Osteoblast (primary cell): ENCODE measurements at places on chromosomes 1 and 21. TPM values are rescaled to one million over a fixed set of nuclear protein-coding genes. Genes with fewer than 3 reads are reported as not detected.

The C1orf185 gene
- not detected in 2 replicates for total RNA-seq

The ADCY10 gene
- 0.29 and 0.36 TPM in 2 replicates for total RNA-seq

The ERICH3 gene
- not detected in 2 replicates for total RNA-seq

The MAP1LC3C gene
- under 0.01 and 0.29 TPM in 2 replicates for total RNA-seq

The GLIS1 gene
- total RNA-seq = 2.4 and 2.9 TPM in 2 replicates

The DUSP10 gene
- total RNA-seq = 62.2 and 69.5 TPM in 2 replicates

The UTS2 gene
- under 0.01 and 0.29 TPM in 2 replicates for total RNA-seq

The SH2D2A gene
- total RNA-seq = 0.29 and 0.36 TPM in 2 replicates

The PGBD5 gene
- total RNA-seq = under 0.01 and 0.29 TPM in 2 replicates

The PTPN22 gene
- 1.1 and 1.8 TPM in 2 replicates for total RNA-seq

The PIK3C2B gene
- 0.36 and 2.1 TPM in 2 replicates for total RNA-seq

The GNG4 gene
- under 0.01 and 0.29 TPM in 2 replicates for total RNA-seq

The PYHIN1 gene
- total RNA-seq = not detected in 2 replicates
